Stimulated activated CD4-positive, alpha-beta T cell treated with anti-CD3 and anti-CD28 coated beads, Interleukin-1b, Interleukin-23, amount 100 ng/mL, for 24 hours (primary cell): ENCODE measurements at places on chromosomes 2 and 18.

- DNase-seq, result no peak
Measured at GRCh38 chr2:240353086-240353798, 82.2 kb upstream of the GPC1 start.

GRCh38 chr2:26477911-26478253 is at the start of gene OTOF:
TSS of gene OTOF (minus strand) at chr2:26478124.
- DNase-seq, result no peak

- DNase-seq, result no peak
Measured at GRCh38 chr2:217631115-217631514, 371.7 kb downstream of the TNS1 start.

DNA sequence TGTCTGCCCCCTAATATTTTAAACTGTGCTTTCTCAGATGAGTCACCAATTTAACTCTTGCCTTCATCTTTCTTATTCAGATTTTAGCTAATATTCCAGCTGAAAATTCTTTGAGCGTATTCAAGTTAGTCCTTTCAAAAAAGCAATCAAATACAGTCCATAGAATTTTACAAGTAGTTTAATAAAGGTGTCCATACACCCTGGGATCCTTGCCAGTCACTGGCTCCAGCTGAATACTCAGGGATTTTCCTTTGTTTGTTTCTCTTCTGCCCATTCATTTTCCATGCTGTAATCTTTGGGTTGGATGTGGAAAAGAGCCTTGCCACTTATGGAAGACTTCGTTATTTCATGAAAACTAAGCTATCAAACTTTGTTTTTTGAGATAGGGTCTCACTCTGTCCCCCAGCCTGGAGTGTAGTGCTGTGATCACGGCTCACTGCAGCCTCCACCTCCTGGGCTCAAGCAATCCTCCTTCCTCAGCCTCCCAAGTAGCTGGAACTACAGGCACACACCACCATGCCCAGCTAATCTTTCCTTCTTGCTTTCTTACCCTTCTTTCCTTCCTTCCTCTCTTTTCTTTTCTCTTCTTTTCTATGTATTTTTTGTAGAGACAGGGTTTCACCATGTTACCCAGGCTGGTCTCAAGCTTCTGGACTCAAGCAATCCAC is 34.0 kb downstream of the VSNL1 start:
- DNase-seq, result no peak
